ENCODE measurements at places on chromosomes 5 and 9. TPM values are rescaled to one million over a fixed set of nuclear protein-coding genes. Genes with fewer than 3 reads are reported as not detected.
A peak's percentile ranks its signal among the peaks of the same experiment; 100 is the strongest.

DNA sequence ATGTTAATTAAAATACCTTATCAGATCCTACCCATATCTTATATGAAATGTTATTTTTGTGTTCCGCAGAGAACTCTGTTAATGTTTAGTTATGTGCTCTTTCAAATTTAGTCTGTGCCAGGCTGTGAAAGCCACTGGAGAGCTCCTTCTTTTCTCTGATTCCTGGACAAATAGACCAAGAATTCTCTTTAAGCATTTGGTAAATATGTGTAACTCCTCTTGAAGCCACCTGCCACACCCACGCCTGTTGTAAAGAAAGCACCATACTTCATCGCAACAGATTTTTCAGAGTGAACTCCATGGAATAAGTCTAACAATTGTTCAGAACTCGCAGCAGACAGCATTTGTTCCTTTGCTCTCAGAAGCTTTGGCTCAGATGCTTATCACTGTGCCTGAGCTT lies 301.1 kb downstream of the FAM170A start:
- no peak for DNase-seq

GRCh38 chr5:6576861-6577501 lies 55.9 kb downstream of the NSUN2 start:
- peak; percentile 31 for DNase-seq

- no peak for DNase-seq
These were observed 5.9 kb downstream of the C9orf153 start for GRCh38 chr9:86253577-86253976.

GRCh38 chr9:13026956-13027355 lies 252.1 kb downstream of the LURAP1L start:
- DNase-seq: no peak

DNA sequence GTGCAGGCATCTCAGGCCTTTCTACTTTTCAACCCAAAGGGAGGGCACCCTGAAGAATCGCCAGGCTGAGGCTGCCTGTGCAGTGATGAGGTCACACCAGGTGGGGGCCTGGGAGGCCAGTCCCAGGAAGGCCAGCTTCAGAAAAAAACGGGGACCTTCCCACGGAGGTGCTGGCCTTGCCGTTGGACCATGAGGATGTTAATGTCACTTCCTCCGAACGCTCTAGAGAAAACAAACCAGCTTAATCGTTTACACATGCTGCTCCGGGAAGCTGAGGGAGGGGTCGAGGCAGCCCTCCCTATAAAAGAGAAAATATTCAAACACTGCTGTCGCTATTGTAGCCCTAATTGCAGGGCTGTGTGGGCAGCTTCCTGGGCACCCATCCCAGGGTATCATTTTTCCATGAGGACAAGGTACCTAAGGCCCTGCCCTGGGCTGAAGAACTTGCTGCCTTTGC lies 27.0 kb downstream of the PTGES start:
- DNase-seq: no peak

- no peak for DNase-seq
These were observed 105.6 kb upstream of the TXNDC8 start for GRCh38 chr9:110443146-110443865.

DNA sequence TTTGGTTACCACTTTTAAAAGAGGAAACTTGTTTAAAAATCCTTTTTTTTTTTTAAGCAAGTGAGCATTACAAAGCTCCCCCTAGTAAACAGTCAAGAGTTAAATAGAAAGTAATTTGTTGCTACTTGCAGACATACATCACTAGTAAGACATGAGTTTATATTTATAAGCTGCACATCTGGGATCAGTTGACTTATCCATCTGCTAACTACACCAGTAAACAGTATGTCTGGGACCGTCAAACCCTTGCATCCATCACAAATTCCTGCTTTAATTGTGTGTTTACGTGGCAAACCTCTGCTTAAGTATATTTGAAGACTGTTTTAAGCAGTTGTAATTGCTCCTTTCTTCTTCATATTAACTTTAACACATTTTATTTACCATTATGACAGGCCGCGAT lies 146.8 kb downstream of the EBF1 start:
- DNase-seq: no peak

DNA sequence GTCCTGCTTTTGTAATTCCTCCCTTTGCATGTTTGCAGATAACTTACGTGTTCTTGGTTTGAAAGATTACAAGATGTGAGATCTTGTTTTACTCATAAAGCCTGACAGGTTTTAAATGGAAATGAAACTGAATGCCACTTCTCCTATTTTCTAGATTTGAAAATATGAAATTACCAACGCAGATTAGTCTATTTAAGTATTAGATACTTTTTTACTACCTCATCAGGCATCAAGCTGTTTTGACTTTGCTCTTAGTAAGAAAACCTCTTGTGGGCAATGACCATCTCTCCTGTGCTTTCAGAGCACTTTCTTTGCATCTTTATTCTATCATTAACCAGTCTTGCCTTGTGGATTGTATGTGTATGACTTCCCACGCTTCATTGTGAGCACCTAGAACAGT lies 3.5 kb downstream of the DMXL1 start:
- no peak for DNase-seq

DNA sequence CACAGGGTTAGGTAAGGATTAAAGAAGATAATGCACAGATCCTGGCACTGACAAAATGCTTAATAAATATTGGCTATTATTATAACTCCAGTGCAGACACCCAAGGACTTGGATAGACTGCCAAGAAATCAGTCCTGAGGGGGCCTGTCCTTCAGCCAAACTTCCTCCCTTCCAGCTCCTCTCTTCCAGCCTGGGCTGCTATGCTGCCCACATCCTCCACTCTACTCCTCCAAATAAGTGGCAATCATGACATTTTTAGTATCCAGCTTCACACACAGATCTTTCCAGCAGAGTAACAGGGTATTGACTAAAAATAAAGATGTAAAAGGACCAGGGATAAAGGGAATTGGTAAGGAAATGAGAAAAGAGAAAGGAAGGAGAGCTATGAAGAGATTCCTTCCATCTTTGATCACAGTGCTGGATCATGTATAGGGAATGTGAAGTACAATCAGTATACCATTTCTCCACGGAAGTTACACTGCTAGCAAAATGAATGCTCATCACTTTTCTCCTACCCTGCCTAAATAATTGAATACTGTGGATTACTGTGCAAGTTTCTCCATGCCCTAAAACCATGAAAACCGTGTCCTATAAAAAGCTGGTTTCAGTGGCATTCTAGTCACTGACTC lies 136.0 kb upstream of the OSMR start:
- no peak for DNase-seq

GRCh38 chr5:10511741-10512640 lies 51.9 kb upstream of the ANKRD33B start:
- DNase-seq: no peak

GRCh38 chr5:3197304-3198073 lies 398.1 kb upstream of the IRX1 start:
- no peak for DNase-seq

SPATA31A7 gene
- not detected for polyA plus RNA-seq

RNF14 gene
- polyA plus RNA-seq: 26.2 TPM

SLC34A3 gene
- polyA plus RNA-seq: 0.81 TPM

Measured in small intestine (tissue), 16 donors.